Peyer's patch (tissue), 4 donors: ENCODE measurements at places on chromosomes 7 and 10. TPM values are rescaled to one million over a fixed set of nuclear protein-coding genes. Genes with fewer than 3 reads are reported as not detected.

DNA sequence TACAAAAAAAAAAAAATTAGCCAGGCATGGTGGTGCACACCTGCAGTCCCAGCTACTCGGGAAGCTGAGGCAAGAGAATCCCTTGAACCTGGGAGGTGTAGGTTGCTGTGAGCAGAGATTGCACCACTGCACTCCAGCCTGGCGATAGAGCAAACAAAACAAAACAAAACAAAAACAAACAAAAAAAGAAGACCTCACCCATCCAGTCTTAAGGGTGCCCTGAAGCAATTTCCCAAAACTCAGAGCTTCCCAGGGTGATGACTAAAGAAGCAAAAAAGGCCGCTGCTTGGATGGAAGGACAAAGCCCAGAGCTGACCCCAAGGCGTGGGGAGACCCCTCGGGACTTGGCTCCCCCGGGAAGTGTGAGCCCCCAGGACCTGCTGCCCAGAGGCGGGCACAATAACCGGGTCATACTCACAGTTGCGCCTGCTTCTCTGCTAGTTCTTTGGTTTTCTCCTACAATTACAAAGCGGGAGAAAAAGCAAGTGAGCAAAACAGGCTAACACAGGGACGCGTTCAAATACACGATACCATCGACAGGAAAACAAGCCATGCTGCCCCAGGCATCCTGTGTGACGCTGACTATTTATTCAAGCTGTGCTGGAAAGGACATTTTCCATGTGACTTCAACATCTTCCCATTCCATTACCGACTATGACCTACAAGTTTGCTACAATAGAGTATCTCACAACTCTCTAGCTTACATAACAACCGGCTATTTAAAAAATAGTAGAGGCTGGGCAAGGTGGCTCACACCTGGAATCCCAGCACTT is 29.9 kb downstream of the PAPOLB start:
- DNase-seq, result no peak

DNA sequence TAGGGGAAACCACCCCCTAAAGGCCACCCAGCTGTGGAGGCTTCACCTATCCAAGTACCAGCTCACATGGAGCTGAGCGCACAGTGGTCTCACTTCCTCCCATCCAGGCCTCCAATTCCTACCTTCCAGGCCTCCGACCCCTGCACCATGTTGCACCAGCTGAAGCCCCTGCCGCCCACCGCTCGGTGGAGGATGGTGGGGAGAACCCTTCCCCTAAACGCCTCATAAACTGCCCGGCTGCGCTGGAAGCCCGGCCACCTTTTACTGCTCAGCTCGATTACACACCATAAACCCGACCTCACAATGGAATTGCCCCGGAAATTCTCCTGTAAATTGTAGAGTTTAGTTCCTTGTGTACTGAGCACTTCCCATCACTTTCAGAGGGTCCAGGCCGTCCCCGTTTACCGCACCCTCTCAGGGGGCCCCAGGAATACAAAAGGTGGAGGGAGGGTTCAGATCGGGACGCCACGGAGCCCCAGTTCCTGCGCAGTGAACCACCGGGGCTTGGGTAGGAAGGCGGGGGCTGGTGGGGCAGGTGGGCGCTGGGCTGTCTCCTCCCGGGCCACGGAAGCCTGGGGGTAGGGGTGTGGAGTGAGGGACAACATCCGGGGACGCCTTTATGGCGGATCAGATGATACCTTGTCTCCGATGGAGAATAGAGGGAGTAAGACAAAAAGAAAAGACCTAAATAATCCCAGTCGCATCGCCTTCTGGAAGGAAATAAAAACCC is 1.4 kb upstream of the HOXA7 start:
- DNase-seq, result no peak

- DNase-seq, result no peak
Observed at GRCh38 chr10:14602807-14603533, 171.7 kb downstream of the FAM107B start.

GRCh38 chr10:69854511-69855345 is 53.0 kb downstream of the COL13A1 start:
- DNase-seq, result peak; percentile 65

- peak; percentile 53 for DNase-seq
Observed at GRCh38 chr10:122279725-122280141, 8.6 kb downstream of the BTBD16 start.

Gene PNLIP
- not detected for total RNA-seq

DNA sequence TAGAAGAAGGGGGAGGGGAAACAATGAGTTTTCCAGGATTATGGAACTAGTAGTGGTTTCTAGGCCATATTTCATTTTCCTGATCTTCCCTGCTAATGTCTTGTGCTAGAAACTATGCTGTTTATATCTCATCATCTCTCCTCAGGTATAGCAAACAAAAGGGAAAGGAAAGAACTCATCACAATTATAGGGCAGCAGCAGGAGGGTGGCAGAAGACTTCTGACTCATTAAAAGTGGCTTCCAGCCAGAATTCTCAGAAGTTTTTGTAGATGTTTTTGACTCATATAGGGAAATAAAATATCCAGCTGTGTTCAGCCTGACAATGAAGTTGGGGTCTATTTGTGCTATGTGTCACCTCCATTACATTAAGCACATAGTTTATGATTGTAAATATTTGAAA is 6.5 kb downstream of the AHR start:
- DNase-seq, result no peak

DNA sequence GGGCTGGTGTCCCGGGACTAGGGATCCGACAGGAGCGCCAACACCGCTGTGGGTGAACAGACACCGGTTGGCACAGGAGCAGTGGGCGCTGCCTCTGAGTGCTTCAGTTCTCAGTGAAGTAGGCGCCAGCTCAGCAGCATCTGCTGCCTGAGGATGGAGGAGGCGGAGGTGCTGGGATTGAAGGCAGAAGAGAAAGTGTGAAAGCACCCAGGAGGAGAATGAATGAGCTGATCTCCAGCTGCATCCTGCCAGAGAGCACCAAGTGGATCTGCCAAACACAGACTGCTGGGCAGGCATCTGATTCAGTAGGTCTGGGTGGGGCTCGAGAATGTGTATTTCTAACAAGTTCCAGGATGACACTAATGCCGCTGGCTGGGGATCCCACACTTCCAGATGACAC is 74.5 kb downstream of the LANCL2 start:
- no peak for DNase-seq

DNA sequence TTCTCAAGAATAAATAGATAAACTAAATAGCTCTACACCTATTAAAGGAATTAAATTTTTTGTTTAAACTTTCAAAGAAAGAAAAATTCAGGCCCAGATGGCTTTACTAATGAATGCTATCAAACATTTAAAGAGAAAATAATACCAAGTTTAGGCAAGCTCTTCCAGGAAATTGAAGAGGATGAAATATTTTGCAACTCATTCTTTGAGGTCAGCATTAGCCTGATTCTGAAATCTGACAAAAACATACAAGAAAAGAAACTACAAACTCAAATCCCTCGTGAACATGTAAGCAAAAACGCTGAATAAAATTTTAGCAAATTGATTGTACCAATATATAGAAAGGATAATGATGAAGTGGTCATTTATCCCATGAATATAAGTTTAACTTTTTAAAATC is 93.4 kb downstream of the RTKN2 start:
- DNase-seq, result no peak

- DNase-seq, result no peak
Observed at GRCh38 chr7:54883576-54883975, 124.6 kb upstream of the SEC61G start.

GRCh38 chr7:28573059-28573553 is 160.8 kb downstream of the CREB5 start:
- no peak for DNase-seq

Gene SLC26A3
- 344 TPM for total RNA-seq

DNA sequence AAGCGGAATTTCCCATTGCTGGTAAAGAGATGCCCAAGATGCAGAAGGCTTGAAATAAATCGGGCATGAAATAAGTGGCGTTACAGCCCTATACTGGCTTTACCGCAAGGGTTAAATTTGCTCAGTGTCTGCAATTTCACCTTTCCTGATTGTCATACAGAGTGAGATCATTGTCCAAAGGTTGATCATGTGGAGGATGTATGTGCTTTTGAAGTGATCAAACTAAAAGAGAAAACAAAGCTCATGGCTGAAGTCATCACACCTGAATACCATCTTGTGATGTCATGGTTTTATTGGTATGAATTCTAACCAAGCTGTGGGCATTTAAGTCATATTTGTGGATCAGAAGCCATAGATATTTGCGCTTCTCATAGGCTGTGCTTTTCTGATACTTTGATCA is 635.5 kb downstream of the AUTS2 start:
- no peak for DNase-seq

Gene FLNC
- 23.1 TPM for total RNA-seq

Gene TMEM139
- total RNA-seq, result 109 TPM

DNA sequence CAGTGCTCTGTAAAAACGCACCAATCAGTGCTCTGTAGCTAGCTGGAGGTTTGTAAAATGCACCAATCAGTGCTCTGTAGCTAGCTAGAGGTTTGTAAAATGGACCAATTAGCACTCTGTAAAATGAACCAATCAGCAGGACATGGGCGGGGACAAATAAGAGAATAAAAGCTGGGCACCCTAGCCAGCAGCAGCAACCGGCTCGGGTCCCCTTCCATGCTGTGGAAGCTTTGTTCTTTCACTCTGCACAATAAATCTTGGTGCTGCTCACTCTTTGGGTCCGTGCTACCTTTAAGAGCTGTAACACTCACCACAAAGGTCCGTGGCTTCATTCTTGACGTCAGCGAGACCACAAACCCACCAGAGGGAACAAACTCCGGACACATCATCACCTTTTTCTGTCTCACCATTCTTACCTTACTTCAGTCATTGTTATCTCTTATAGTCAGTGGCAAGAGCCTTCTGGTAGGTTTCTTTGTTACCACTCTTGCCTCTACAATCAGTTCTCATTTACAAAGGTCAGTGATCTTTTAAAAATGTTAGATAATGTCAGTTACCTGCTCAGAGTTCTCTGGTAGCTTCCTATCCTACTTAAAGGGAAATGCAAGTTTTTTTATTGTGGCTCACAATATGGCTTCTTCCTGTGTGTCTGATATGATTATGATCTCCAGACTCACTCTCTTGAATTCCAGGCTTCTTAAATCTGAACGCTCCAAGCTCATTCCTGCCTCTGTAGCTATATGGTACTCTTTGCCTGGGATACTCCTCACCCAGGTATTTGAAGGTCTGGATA is 4.5 kb downstream of the STAM start:
- DNase-seq, result peak; percentile 20

DNA sequence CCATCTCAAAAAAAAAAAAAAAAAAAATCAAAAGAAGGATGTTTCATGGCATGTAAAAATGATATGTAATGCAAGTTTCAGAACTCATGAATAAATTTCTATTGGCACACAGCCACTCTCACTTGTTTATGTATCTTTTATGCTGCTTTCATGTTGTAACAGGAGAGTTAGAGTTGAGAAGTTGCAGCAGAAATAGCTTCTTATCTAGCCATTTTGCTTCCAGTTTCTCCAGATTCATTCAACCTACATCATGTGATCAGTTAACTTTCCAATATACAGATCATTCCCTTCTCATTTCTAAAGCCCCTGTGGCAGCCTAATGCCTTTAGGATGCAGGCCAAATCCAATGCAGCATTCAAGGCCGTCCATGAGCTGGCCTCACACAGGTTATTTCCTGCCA is 30.4 kb downstream of the ZNF786 start:
- no peak for DNase-seq

Gene C7orf33
- total RNA-seq, result not detected

GRCh38 chr7:41576166-41576565 is 126.7 kb downstream of the INHBA start:
- DNase-seq, result no peak

DNA sequence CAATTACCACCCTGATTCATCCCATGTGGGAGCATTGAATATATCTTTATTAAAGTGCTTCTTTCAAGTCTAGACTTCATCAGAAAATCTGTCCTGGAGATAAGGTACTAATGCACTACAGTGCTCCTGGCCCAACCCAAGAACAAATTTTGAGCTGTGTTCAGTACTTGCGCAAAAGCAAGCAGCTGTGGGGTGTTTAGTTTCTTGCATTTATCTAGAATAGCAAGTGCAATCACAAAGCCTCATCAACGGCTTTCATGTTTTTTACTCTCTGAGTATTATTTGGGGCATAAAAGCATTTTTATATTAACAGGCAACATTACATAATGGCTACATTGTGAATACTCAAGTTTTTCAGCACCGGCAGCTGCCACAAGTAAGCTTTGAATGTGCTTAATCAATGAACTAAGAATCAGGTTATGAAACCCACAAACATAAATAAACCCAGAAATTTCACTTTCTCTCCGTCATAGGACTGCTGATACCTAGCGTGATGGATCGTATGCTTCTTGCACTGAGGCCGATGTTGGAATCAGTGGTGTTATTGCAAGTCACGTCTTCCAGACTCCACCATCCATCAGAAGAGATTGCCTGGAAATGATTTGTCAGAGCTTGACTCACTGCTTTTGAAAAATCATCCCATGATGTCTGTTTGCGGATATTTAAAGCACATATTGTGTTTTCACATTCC is 113.1 kb downstream of the CTTNBP2 start:
- no peak for DNase-seq

Gene CABCOCO1
- not detected for total RNA-seq

GRCh38 chr10:129662426-129662825 is 195.4 kb downstream of the MGMT start:
- no peak for DNase-seq

DNA sequence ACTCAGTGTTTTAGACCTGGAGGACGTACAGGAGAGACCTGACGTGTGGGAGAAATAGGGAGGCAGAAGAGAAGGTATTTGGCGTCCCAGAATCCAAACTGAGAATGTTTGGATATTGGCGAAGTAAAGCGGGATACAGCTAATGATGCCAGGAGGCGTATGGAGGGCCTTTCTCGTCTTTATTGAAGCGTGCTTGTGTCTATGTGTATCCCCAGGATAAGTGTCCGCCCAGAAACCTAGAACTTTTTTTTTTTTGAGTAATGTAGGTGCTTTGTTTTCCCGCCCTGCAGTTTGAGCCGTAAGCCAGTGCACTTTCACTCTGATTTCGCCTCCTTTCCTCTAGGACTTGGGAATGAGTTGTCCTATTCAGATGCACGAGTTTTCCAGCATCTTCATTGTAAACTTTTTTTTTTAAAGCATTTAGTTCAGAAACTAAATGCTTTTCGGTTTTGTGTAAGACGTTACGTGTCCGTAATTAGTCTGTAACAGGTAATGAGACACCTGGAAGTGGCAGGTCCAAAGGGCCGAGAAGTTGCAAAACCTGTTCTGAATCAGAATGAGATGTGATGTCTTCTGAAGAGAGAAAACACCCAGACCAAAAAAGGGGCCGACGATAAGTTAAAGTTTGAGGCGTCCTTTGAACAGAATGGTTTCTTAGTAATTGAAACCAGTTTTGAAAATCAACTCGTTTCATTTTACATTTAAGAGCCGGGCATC is 746 bp downstream of the ARL5B start:
- peak; percentile 86 for DNase-seq

Gene PPP1R3A
- total RNA-seq, result not detected

GRCh38 chr10:24465891-24466818 is 257.2 kb downstream of the KIAA1217 start:
- DNase-seq, result no peak

GRCh38 chr10:29888321-29888720 is 171.1 kb downstream of the JCAD start:
- no peak for DNase-seq

DNA sequence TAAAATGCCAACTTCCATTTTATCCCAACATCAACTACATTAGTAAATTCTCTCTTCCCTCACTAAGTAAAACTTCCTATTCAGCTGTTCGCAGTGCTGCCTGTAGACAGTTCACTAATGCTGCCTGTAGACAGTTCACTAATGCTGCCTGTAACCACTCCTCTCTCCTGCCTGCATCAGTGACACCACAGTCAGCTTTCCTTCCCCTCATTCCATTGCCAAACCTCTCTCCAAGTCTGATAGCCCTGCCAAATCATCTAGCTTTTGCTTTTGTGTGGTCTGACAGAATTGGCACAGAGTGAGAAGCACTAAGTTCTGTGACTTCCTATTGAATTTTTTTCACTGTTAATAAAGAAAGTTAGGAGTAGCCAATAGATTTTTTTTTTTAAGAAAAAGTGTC is 43.0 kb upstream of the MACC1 start:
- no peak for DNase-seq
